ENCODE measurements at places on chromosomes 5 and 9.
A peak's percentile ranks its signal among the peaks of the same experiment; 100 is the strongest.

DNA sequence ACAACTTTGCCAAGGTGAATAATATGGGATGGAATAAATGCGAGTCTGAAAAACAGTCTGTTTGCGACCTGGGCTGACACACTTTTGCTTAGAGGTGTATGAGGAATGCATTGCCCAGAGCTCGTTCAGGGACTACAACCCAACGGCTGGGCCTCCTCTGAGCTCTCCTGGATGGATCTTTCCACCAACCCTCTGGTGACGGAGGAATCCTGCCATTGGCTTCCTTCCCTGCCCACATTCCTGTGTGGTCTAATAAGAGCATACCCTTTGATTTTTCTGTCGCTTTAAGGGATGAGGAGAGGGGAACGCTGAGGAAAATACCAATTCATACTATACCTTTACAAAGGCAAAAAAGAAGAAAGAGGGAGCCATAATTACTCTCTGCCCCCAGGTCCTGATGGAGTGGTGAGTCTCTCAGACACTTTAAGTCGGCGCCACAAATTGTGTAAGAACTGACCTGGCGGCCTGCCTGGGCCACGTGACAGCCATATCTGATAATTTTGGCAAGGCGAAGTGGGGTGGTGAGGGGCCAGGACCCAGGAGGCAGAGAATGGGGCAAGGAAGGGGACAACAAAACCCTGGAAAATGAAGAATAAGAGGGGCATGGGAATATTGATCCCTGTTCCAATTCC is 265.2 kb upstream of the MSX2 start:
- no peak for DNase-seq

DNA sequence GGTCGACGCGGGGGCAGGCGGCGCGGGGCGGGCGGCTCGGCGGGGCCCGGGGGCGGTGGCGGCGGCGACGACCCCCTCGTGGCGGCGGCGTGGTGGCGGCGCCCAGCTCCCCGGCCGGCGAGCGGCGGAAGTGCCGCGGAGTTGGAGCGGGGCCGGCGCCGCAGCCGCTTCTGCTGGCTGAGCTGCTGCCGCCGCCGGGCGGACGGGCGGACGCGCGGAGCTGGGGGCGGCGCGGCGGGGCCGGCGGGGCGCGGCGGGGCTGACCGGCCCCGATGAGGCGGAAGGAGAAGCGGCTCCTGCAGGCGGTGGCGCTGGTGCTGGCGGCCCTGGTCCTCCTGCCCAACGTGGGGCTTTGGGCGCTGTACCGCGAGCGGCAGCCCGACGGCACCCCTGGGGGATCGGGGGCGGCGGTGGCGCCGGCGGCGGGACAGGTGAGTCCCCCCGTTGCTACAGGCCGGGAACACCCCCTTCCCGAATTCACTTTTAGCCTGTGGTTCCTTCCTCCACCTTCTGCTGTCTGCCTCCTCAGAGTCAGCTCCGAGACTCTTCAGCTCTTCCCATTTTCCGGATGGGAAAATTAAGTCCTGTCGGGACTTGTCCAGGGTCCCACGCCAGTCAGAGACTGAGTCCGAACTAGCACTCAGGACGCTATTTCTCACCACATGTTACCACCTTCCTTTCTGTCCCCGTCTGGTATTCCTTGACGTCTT is at the start of gene GALNT10:
Gene GALNT10 (plus strand): TSS at position 139 of the 710 bp plus-strand sequence. CDS start 134 bp downstream, at position 273.
- DNase-seq, result peak; percentile 52

DNA sequence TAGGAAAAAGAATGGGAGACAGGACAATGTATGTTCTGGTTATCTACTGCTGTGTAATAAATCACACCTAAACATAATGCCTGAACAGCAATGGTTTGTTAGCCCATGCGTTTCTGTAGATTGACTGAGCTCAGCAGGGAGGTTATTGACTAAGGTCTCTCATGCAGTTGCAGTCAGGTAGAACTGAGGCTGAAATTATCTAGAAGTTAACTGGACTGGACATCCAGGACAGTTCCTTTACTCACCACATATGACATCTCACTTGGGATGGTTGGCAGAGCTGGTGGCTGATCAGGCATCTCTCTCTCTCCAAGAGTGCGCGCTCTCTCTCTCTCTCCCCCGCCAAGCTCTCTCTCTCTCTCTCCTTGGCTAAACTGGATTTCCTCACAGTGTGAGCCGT is 8.9 kb upstream of the FOXB2 start:
- no peak for DNase-seq

GRCh38 chr5:30839956-30840355 is 353.5 kb upstream of the CDH6 start:
- no peak for DNase-seq

GRCh38 chr5:180006141-180006540 is 65.4 kb downstream of the RNF130 start:
- no peak for DNase-seq

GRCh38 chr5:79846198-79846521 is 144.9 kb downstream of the MTX3 start:
- DNase-seq, result no peak

DNA sequence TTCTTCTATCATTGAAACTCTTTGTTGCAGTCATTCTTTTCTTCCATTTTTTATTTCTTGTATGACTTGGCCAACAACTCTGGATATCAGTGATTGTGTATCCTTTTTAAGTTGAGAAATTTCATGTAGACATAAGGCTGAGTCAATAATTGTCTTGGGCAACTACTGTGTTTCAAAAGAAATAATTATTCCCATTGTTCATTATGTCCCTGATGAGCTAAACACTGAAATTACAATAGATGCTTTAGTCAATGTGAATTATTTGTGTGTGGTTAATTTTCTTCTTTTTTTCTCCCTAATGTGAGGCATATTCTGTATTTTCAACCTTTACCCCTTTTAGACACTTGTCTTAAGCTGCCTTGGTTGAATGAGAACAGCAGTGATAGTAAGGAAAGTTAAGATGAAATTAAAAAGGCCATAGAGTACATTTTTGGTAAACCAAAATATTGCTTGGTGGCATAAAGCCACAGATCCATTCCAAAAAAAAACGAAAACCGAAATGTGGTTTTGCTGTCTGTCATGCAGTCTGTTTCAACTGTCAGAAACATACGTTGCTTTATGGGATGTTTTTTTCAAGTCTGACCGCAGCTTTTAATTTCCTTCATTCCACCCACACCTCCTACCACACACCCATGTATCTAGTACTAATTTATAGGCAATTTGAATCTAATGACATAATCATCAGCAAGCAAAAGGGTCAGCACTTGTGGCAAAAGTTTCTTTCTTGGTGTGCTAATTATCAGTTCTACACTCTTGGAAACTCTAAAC is 21.1 kb downstream of the TLE4 start:
- no peak for DNase-seq

GRCh38 chr9:36865731-36866635 is 168.1 kb downstream of the PAX5 start:
- DNase-seq, result no peak

DNA sequence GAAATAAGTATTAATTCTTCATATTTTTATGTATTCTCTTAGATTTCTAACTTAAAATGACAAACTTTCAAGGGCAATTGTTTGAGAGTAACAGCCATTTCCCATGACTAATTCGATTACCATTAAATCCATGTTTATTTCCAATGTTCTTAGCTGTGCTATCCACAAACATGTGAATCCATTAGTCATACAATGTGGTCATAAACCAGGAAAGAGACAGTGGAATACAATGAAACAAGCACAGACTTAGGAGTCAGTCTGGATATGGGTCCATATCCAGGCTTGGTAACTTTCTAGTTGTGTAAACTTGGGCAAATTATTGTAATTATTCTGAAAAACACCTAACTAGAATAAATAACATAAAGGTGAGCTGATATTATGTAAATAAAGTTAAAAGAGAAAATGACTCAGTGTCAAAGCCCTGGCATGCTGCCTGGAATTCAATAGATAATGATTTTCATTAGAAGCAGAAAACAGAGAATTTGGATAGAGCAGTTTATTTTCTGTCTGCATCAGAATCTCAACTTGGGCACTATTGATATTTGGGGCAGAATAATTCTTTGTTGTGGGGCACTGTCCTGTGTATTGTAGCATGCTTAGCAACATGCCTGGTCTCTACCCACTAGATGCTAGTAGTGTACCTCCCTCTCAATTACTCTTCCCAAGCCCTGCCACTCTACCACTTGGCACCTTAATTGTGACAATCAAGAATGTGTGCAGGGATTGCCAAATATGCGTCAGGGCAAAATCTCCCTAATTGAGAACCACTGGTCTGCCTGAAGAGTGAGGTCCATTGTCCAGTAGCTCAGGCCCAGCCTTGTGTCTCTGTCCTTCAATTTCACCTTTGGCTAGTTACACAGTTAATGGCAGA is 44.7 kb upstream of the SLC27A6 start:
- DNase-seq, result no peak

GRCh38 chr9:35718721-35719511 is 13.1 kb downstream of the TLN1 start:
- DNase-seq, result no peak

DNA sequence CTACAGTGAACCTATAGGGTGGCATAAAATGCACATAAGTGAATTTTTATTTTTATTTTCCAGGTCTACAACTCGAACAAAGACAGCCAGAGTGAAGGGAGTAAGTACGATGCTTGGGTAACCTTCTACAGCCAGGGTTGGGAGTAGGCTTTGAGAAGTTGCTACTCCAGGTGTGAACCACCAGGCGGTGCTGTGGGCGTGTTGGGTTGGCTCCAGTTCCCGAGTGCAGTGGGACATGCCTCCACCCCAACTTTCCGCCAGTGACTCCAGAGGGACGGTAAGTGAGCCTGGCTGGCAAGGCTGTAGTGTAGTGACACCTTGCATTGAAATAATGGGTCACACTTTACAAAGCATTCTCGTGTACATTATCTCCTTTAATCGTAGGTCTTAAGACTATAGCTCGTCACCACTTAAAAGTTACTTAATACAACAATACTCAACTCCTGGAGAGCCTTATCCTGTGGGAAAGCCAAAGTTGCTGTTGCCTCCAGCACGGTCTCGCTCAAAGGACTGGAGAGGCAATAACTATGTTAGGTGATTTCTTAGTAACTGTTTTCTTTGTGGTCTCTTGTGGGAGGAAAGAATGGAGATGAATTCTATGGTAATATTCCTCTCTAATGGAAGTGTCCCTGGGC is 244.0 kb downstream of the ARHGAP26 start:
- peak; percentile 62 for DNase-seq

DNA sequence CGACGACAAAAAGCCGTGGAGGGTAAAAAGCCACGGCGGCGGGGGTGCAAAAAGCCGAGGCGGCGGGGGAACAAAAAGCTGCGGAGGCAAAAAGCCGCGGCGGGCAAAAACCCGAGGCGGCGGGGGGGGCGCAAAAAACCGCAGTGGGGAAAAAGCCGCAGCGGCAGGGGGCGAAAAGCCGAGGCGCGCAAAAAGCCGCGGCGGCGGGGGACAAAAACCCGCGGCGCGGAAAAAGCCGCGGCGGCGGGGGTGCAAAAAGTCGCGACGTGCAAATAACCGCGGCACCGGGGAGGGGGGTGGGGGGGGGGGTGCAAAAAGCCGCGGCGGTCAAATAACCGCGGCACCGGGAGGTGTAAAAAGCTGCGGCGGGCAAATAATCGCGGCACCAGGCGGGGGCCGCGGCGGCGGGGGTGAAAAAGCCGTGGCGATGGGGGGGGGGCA is 511.5 kb downstream of the FOXD4L5 start:
- DNase-seq, result peak; percentile 5

DNA sequence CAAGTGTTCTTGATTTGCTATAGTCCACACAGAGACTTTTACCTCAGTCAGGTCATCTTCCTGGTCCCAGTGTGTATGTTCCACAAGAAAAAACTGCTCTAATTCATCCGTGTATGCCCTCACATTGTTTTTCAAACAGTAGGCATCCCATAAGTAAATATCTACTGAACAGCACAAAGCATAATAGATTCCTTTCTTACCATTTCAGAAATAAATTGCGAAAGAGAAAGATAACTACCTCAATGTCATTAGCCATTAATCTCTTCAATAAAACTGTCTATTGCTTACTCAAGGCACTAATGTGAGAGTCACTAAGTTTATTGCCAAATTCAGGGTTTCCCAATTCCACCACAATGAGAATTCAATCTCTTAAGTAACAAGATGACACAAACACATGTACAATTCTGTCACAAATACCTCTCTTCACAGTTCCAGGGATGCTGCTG is 9.6 kb downstream of the FBXW2 start:
- DNase-seq, result no peak

DNA sequence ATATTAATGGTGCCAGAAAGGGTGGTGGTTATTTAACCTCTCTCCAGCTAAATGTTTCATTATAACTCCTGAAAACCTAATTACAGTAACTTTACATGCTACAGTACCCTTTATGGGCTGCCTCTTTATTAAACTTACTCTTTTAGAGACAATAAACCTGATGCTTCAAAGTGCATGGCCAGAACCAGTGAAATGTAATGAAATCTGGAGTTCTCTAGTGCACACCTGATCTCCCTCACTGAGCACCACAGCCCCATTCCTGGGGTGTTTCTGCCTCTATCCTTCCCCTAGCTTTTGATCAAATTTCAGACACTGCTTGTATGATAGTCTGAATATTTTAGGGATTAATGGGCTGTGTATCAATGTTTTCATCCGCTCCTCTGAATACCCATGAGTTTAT is 306.5 kb upstream of the WWC1 start:
- DNase-seq, result no peak

GRCh38 chr5:173229966-173230689 is 4.9 kb downstream of the NKX2-5 start:
- no peak for DNase-seq

GRCh38 chr5:178058321-178059012 is 54.9 kb upstream of the N4BP3 start:
- no peak for DNase-seq

- DNase-seq, result no peak
Measured at GRCh38 chr9:121658166-121658565, 6.7 kb downstream of the DAB2IP start.

DNA sequence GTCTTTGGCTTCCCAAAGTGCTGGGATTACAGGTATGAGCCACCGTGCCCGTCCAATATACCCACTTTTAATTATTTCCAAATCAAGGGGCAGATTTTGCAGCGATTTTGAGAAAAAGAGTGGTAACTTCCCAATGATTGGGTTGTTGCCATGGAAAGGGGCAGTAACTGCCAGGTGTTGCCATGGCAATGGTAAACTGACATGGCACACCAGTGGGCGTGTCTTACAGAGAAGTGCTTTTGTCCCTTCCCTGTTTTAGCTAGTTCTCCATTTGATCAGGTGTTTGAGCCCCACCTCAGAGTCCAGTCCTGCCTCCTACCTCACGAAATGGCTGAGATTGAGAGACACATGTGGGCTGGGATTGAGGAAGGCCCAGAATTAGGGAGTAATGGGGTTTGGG is 86.3 kb upstream of the IER5L start:
- no peak for DNase-seq

DNA sequence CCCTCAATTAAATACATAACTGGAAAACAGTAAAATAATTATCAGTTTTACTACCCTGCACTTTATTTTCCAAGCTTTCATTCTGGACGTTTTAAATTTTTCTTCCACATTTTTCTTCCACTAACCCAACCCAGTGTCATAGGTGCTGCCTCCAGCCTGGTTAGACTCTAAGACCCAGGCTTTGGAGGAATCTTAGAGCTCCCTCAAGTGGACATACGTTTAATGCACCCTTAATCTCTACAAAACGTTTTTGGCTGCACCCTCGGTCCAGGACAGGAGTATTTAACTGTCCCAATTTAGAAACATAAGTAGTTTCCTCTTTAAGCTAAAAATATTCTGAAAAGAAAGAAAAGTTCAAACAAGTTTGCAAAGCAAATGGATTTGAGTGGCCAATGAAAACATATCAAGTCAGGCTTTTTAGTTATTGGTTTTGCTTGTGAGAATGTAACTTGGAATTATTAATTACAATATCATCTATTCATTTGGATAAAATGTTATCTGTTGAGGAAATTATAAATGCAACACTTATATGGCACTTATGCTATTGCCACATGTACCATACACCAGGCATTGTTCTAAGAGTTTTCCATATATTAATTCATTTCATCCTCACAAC is 38.9 kb downstream of the CDH6 start:
- DNase-seq, result peak; percentile 44
